ENCODE measurements at places on chromosomes 3 and 15.

GRCh38 chr3:25427155-25427554, 908 bp upstream of the RARB start:
- DNase-seq: no peak

DNA sequence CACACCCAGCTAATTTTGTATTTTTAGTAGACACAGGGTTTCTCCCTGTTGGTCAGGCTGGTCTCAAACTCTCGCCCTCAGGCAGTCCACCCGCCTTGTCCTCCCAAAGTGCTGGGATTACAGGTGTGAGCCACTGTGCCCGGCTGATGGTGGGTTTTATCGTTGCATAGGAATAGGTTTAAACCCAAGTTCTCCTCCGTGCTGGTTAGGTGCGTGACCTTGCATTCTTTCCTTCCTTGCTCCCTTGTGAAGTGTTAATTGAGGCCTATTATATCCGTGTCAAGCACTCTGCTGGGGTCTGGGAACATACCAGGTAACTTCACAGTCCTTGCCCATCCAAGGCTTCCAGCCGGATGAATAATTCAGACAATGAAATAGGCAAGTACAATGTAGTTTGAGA, 19.3 kb upstream of the ETV5 start:
- no peak for DNase-seq

GRCh38 chr3:16448639-16449070, 64.8 kb downstream of the RFTN1 start:
- DNase-seq: peak; percentile 79

- no peak for DNase-seq
Observed at GRCh38 chr15:45180648-45181436, 6.9 kb downstream of the SHF start.

DNA sequence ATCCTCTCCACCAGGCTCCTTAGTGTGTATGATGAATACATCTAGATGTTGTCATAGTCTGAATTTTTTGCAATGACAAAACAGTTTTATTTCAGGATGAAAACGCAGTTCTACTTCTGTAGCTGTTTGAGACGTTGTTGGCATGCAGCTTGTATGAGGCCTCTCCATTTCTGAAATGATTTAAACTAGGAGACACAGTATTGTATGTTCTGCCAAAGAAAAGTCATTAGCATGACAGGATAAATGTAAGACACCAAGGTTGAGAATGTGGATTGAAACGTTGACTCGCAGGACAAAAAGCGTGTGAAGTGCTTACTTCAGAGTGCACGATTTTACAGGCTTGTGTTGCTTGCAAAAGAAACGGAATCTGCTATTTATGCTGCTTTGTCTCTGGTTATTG, 35.3 kb downstream of the ABHD17C start:
- DNase-seq: no peak

DNA sequence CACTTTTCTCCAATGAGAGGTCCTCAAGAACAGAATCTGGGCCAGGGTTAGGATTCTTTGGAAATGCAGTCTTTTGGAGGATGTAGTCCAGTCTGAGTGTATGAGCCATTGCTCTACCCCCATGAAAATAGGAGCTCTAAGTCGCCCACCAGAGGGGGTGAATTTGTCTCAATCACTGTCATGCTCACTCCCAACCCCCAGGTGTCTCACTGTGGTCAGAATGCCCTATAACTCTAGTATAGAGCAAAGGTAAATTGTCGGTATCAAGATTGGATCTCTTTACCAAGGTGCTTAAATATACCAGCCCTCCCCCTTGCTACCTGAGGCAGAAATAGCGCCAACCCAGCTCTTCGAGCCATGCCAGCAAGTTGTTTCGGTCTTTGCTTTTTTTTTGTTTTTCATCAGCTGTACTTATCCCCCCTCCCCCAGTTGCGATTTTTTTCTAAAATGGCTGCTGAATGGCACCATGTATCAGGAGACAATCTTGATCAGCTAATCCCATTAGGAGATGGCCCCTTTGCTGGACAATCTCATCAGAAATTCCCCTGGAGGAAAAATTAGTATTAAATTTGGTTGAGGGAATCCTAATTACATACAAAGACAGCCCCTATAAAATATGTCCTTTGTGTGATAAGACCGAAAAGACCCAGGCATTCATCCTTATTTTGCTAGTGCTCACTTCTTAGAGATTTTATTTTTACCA, 130.7 kb downstream of the EBLN2 start:
- no peak for DNase-seq

GRCh38 chr3:174532776-174533175, 326.4 kb upstream of the NAALADL2 start:
- no peak for DNase-seq

- DNase-seq: no peak
Observed at GRCh38 chr15:40702077-40702476, 7.1 kb downstream of the RAD51 start.

DNA sequence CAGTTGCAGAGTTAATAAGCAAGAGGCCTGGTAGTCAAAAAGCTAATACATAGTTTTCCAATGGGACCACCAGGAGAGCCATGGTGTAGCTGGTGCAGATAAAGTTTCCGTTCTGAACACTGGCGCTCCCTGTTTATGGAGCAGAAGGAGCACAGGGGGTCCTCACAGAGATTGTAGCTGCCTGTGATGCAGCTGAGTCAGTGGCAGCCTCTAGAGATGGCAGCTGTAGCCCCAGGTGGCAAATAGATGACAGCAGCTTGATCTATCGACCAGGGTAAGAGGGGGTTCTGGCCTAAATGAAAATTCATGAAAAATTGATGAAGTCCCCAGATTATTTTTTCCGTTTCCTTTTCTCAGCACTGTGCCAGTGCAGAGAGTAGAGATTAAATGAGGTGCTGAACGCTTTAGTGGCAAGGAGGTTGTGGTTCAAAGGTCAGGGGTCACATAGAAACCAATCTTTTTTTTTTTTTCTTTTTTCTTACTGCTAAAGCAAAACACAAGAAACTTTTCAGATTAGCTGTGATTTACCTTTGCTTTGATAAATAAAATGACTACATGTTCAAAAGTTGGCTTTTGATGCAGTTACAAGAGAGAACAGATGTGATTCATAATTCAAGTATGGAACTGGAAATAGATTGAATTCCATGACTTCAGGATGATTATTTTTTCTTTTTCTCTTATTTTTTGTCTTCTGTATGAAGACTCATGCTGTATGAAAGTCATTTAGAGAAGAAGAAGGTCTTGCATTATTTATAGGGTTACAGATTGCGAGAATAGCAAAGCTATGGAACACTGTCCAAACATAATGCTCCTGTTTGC, 63.3 kb downstream of the ROBO2 start:
- DNase-seq: no peak

DNA sequence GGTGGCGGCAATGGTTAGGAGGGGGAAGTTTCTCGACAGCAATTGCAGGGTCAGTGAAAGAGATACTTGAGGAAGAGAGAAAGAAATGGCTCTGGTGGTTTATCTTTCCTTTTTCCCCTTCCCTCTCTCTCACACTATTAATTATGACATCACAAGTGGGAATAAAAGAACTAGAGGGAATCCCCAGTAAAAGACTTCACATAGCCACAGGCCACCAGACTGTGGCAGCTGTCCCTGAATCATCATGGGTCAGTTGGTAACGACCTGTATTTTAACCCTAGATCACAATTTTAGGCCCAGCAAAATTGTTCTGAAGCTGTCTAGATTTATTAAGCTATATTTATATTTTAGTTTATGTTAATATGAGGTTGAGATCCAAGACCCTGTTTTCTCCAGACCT, 40.3 kb downstream of the MBNL1 start:
- no peak for DNase-seq

DNA sequence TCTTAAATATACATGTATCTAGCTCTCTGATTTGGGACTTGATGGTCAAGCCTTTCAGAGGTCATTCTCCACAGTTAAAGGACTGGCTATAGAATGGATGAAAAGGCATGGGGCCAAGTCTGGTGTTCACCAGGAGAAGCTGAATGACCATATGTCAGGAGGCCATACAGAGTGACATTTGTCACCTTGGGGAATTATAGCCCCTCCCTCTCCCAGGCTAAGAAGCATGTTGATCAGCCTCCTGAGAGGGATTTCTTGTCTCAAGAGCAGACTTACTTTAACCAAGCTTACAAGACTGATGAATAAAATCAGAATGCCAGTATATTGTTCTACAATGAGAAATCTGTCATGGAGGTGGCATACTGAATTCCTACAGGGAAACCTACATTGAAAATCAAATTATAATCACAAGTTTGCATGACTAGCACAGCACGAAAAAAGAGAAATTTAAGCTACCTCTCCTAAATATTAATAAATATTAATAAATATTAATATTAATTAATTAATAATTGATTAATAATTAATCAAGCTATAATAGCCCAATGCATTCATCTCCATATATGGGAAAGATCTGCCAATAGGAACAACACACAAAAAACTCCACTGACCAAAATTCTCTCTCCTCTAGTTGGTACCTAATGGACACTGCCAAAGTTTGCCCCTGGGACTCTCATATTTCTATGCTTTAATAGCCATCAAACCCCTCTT, 47.3 kb downstream of the ATP8B4 start:
- DNase-seq: no peak

- DNase-seq: no peak
Observed at GRCh38 chr3:130692455-130692854, 54.2 kb downstream of the PIK3R4 start.

GRCh38 chr15:58241872-58242271, 103.7 kb downstream of the AQP9 start:
- DNase-seq: no peak

- DNase-seq: no peak
Observed at GRCh38 chr3:54950391-54951003, 22.6 kb upstream of the LRTM1 start.

DNA sequence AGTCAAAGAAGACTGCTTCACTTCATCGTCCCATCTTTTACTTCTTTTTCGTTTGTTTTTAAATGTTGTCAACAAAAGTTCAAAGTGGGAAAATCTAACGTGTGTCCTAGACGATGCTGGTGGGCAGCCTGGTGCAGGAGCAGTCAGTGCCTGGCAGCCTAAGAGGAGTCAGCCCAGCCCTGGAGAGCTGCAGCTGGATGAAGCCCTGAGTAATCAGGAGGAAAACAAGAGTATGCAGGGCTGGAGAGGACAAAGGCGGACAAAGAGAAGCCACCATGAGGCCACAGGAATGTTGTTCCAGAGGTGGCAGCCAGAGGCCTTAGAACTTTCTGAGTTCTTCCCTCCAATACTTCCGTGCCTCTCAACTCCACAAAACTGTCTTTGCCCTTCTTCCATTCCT, 5.7 kb downstream of the ADAMTS17 start:
- no peak for DNase-seq

- no peak for DNase-seq
Observed at GRCh38 chr15:85691350-85692240, 103.1 kb downstream of the KLHL25 start.

GRCh38 chr3:121619691-121620090, 26.5 kb downstream of the FBXO40 start:
- no peak for DNase-seq

DNA sequence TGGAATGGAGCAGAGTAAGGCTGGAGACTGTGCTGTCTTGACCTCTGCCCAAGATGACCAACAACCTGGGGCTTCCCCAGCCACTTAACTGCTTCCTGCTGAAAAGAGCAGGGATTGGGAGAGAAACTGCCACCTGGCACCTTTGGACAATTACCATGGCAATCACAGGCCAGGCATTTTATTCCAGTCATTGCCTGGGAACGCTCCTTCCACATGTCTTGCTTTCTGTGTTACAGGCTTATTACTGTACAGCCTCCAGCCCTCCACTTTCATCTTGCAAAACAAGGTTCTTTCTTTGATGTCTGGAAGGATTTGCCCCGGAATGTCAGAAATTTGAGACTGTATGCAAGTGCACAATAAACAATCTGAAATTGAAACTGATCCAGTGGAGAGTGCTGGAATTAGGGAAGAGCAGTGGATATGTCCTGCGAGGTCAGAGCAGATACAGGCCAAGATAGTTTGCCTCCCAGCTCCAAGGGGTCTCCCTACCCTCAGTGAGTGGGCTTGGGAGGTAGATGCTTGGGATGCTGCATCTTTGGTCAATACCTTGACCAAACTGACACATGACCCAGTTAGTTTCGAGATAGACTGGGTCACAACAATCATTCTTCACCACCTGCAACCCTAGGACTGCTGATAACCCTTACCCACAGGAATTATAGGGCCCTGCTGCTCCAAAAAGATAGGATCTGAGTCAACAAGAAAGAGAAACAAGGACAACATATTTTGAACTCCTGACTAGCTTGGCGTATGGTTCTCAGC, 2.7 kb downstream of the PPP1R14D start:
- DNase-seq: no peak

DNA sequence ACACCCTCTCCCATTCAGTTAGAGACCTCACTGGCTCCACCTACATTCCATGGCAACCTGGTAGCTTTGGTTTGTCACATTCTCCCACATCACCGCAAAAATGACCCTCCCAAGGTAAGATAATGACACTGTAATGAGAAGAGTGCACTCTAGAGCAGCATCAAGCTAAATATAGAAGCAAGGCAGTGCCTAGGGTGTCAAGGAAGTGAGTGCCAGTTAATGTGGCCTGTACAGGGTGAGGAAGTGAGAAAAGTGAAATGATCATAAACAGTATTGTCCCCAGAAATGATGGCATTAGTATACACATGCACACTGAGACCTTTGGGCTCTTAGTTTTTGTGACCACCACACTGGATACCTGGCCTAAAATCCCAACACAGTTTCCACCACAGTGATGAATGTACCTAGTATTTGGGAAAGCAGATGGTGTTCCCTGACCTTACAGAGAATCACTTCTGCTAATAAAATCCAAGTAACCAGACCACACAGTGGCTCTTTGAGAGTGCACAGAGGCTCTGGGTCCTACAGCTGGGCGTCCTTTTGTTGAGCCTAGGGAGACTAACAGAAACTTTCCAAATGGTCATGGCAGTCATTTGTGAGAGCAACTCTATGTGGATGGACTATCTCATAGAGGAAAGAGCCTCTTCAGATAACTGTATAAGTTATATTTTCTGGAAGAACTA, 106.6 kb downstream of the ARPP21 start:
- DNase-seq: no peak

- no peak for DNase-seq
Observed at GRCh38 chr15:62999923-63000561, 42.5 kb upstream of the TPM1 start.

- DNase-seq: peak; percentile 21
Observed at GRCh38 chr3:38613426-38613825, 36.1 kb downstream of the SCN5A start.

DNA sequence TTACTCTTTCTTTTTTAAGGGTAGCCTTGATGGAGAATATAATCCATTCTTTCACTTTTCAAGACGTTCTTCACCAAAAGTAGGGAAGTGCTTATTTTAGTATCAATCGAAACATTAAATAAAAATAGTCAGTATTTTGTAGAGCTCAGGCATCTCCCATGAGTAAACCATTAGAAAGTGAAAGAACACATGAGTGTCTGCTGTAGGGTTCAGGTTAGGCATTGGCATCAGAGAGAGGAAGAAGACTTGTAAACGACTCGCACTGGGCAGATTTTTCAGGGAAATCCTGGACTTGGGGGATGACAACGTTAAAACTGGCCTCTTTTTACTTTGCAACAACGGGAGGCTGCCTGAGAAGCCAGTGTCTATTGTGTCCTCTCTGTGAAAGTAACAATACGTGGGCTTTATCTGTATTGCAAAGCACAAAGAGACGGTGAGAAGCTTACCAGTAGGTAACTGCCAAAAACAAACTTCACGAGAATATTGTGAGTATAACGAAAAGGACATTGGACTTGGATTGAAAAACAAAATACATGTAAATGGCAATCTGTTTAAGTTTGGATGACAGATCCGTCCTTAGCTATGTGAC, 451.7 kb downstream of the PYDC2 start:
- no peak for DNase-seq
